ENCODE measurements at places on chromosomes 7 and 10.

DNA sequence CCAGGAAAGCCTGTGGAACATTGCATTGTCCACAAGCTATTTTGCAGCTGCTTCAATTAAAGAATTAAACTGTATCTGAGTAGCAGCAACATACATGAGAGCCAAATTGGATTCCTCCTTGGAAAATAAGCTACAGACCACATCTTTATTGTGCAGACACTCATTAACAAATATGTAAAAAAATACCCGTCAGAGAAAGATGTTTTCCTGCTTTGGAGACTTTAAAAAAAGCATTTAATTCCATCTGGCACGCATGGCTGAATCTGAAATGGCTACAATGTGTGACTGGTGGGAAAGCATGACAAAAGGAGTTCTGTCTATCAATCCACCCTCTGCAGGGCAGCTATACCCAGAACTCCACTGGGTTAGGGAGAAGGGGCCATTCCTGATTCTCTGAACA is 73.1 kb upstream of the HPS1 start:
- no peak for DNase-seq

GRCh38 chr7:126368-126767 is 66.0 kb upstream of the FAM20C start:
- DNase-seq = no peak

- DNase-seq = no peak
Observed at GRCh38 chr7:138853448-138853847, 55.5 kb upstream of the ATP6V0A4 start.

GRCh38 chr10:25666276-25666675 is 267.8 kb upstream of the MYO3A start:
- no peak for DNase-seq

GRCh38 chr10:99431190-99431760 is 851 bp upstream of the GOT1 start:
- DNase-seq = peak; percentile 64

DNA sequence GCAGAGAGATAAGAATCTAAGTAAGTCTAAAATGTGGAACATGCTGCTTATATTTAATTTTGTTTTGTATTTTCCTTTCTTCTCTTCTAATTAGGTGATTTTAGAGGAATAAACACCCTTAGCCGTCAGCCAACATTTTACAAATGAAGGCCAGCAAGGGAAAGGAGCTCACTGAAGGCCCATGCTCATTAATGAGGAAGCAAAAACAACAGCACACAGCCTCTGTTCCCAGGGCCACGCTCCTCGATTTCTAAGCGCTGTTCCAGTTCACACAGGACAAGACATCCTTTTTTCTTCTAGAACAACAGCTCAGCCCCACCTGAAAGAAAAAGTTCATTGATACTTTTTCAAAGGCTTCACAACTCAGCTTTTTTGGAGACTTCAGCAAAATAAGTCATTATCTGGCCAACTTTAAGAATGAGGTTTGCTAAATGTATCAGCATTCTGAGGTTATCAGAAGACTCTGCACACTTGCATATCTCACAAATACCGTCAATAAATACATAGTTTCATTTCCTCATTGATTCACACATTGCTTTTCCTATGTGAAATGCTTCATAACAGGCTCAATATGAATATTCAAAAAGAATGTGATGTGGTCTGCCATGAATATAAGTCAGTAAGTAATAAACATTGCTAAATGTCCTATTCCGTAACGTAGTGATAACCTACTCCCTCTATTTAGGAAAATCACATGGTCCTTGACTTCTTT is 34.8 kb upstream of the SFMBT2 start:
- no peak for DNase-seq

GRCh38 chr10:64873959-64874358 is 1352.8 kb downstream of the REEP3 start:
- DNase-seq = no peak

DNA sequence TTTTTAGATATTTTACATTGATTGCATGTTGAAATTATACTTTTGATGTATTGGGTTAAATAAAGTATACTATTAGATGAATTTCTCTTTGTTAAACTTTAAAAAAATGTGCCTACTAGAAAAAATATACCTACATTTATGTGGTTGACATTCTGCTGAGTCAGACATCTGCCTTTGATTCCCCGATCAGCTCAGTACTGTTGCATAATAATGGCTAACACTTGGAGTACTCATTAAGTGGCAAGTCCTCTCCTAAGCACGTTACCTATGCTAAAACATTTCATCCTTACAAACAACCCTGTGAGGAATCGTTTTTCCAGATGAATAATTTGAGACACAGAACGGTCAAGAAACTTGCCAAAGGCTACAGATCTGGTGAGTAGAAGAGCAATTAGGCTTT is 14.0 kb upstream of the SEM1 start:
- DNase-seq = no peak

DNA sequence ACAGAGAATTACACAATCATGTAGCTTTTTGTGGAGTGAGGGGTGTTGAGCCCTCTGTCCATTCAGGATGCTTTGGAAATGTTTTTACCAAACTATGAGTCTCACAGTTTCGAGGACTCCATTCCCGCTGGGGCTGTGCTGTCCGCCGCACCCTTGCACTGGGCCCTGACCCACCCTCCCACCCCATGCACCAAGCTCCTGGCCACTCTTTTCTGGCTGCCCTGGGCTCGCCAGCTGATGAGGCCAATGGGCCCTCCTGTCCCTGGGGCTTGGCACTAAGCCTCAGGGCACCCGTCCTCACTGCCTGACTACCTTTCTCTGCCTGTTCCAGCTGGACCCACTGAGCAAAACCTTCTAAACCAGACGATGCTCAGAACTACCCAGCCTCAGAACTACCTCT is 332.1 kb downstream of the PTPRN2 start:
- no peak for DNase-seq

GRCh38 chr10:13705526-13706174 is 118.9 kb downstream of the PRPF18 start:
- DNase-seq = no peak

GRCh38 chr7:113582471-113582870 is 336.3 kb downstream of the PPP1R3A start:
- DNase-seq = no peak

DNA sequence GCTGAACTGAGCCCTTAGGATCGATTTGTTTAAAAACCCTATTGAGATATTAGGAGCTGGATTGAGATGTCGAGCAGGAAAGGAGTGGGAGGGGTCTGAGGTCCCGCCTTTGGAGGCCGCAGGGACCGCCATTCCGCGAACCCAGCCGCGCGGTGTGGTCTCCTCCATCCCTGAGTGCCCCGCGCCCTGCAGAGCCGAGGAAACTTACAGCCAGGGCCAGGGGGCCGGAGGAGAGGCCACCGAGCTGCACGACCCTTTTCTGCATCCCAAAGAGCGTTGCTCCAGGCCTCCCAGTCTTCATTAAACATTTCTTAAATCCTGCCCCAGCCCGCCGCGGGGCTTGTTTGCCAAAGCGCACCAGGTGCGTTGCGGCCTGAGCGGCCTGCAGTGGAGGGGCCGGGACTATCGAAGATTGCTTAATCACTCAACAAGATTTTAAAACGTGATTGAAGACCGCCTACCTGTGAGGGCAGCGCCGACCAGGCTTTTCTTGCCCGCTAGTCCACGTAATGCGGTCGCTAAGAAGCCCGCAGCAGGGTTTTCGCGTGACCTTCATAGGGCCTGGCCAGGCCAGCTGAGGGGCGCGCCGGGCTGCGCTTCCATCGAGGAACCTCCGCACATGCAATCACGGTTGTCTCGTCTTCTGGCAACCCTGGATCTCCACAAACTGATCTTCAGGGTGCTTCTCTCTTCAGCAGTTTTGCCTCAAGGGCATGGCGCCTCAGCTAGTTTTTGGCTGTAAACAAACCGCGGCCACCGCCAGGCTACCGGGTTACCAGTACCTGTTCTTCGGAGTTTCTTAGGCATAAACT is 2.0 kb upstream of the CTBP2 start:
- peak; percentile 70 for DNase-seq

GRCh38 chr10:75924309-75924902 is 493.0 kb downstream of the LRMDA start:
- DNase-seq = no peak

DNA sequence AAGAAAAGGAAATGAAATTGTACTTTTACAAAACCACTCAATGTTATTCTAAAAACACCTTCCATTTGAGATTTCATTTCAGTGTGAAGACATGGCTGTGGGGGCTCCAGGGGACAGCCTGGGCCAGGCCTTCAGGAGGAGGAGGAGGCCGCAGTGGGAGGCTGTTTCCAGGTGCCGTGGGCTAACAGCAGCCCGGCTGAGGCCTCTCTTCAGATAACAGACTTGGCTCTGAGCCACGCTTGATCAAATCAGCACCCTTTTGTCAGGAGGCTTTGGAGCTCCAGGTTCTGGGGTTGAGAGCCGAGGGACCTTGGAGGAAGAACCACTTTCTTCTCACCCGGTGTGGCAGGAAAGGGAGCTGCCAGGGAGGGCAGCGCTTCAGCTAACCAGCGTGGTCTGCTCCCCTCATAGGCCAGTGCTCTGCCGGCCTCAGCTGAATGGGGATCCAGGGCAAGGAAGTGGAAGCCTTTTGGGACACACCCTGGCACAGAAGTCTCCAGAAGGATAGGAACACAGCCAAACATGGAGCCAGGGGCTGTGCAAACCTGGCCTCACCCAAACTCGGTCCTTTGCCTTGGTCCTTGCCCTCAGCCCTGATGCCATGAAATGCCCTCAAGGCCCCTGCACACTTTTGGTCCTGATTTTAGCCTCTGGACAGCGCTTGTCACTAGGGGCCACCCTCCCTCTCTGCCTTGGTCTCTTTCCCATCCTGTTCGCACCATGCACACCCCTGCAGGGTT is 23.5 kb upstream of the CHST15 start:
- no peak for DNase-seq

DNA sequence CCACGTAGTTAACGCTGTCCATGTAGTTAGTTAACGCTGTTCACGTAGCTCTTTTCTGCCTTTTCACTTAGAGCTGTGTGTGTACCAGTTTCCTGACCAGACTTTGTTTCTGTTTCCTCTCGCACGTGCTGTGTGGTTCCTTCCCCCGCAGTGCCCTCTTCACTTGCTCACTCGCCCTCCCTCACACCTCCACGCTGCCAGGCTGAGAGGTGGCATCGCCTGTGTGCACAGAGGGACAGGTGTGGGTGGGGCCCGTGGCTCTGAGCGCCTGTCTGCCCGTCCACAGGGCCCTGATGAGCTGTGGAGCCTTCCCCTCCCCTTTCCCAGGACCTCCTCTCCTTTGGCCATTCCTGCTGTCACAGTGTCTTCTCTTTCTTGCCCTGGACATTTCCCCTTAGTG is 30.6 kb downstream of the WDR37 start:
- DNase-seq = no peak

DNA sequence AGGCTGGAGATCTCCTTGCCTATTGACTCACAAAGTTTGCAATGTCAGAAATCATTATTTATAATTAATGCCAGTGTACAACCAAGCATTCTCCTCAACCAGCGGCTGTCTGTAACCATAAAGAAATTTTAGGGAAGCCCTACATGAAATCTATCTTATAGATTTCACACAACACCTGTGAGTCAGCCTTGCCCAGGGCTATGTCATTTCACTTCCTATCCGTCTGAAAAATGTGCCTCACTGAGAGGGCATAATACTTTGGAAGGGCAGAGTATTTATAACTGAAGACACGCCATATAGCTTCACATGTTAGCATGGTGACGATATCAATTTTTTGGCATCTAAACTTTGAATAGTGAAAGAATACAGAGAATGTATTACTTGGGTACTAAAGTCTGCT is 296.6 kb upstream of the ETV1 start:
- no peak for DNase-seq

GRCh38 chr7:103914147-103914899 is 75.1 kb downstream of the RELN start:
- DNase-seq = no peak

- no peak for DNase-seq
Observed at GRCh38 chr7:7848246-7848645, 120.3 kb upstream of the GLCCI1 start.

- peak; percentile 63 for DNase-seq
Observed at GRCh38 chr7:104096683-104097082, 107.2 kb upstream of the RELN start.

- no peak for DNase-seq
Observed at GRCh38 chr7:148791546-148791945, 92.5 kb downstream of the EZH2 start.
